ENCODE measurements at places on chromosomes 2 and 18.

DNA sequence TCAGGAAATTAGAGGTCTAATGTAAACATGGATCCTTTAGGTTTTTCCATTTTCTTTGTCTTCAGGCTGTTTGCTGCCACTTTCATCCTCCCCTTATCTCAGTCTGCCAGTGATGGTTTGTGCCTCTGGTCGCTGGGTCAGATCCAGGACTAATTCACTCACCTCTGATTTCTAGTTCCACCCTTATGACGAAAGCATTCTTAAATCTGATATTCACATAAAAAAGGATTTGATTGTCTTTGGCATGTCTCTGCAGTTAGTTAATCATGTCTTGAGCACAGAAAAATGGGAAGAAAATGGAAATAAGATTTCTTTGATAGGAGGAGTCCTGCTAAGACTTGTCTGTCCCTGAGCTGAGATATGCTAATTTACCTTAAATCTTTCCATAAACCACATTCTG lies 4.6 kb downstream of the IL1RL1 start:
- DNase-seq = no peak

GRCh38 chr18:44065206-44065605 lies 615.5 kb upstream of the SETBP1 start:
- no peak for DNase-seq

DNA sequence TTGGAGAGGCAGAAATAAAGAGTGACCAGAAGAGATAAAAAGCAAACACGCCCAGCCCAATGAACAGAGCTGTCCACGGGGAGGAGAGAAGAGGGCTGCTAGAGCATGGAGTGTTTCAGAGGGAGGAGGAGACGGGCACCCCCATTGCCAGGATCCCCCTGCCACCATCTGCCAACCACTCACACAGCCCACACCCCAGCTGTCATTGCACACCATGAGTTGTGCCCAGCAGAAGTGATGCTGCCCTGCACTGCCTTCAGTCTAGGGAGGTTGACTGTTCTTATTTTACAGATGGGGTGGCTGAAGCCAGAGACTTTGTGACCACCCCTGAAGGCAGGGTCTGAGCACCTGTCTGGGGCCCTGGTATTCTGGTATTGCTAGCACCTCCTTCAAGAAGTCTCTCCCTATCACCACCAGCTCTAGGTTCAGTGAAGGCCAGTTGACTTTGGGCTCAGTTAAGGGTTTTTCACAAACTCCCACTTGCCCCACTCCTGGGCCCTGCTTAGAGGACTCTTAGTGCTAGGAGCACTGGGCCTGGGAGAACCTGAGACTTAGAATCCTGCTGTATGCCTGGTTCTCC lies 2.4 kb downstream of the FABP1 start:
- DNase-seq = no peak

GRCh38 chr2:177886824-177887223 lies 185.8 kb downstream of the PDE11A start:
- DNase-seq = no peak

DNA sequence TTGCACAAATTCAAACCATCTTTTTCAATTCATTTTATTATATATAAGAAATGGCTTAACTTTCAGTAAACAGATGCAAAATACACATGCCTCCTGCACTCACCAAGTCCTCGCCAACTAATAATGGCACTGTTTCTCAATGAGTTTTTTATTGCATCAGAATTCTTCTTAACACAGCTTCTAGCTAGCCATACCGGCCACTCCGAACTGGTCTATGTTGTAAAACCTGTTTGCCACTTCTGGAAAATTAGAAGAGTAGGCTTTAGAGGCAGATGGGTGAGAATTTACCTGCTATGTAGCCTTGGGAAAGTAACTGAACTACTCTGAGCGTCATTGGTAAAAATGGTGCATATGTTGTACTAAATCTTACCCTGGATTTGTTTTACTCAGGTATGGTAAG lies 100.6 kb upstream of the LHCGR start:
- DNase-seq = no peak

DNA sequence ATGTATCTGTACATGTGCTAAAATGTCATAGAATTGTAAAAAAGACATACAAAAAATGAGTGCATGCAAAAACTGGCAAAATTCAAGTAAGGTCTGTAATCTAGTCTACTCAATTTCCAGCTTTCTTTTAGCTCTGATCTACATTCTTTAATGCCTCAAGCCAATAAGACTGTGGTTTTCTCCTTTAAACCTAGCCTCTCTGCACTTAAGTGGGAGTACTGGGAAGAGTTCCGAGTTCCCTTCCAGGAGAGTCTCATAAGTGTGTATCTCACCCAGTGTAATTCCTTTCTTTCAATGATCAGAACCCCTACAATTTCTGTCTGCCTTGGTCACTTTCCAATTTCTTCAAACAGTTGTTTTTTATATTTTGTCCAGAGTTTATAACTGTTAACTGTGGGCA lies 150.1 kb downstream of the PTRHD1 start:
- no peak for DNase-seq

DNA sequence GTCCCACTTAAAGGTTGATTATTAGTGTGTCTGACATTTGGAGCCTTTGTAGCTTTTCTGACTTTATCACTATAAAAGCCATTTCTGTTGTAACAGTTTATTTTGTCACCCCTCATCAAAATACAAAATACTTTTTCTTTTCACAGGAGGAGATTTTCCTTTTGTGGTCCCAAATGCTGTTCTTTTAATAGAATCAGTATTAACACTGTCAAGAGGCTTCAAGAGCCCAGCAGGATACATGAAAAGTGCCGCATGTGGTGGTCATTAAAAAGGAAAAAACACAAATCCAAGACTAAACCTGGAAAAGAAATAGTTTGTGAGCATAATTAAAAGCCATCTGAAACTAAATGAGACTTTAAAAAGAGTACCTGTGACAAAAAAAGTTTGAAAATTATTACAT lies 515.7 kb downstream of the DCDC2C start:
- DNase-seq = no peak

DNA sequence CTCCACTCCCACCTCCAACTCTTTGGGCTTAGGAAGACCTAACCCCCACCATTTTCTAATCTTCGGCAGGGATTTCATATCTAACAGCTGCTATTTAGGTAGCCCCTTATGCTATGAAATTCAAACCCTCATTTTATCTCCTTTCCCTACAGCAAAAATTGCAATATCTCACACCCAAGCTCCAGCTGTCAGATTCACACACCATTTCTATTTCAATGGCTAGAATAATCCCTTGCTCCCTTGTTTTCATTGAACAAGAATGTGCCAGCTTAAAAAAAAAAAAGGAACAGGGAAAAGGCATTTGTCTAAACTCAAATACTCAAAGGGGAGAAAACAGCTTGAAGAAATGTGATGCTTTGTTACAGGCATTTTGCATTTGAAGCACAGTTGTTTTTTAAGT lies 850.6 kb upstream of the ACVR2A start:
- no peak for DNase-seq

GRCh38 chr2:231545105-231545902 lies 15.1 kb upstream of the NMUR1 start:
- DNase-seq = peak; percentile 7

- no peak for DNase-seq
Observed at GRCh38 chr2:112942654-112943002, 31.7 kb downstream of the IL37 start.

- no peak for DNase-seq
Observed at GRCh38 chr18:47283476-47283875, 32.0 kb upstream of the SKOR2 start.

- no peak for DNase-seq
Observed at GRCh38 chr18:60962625-60963024, 370.6 kb upstream of the CDH20 start.

DNA sequence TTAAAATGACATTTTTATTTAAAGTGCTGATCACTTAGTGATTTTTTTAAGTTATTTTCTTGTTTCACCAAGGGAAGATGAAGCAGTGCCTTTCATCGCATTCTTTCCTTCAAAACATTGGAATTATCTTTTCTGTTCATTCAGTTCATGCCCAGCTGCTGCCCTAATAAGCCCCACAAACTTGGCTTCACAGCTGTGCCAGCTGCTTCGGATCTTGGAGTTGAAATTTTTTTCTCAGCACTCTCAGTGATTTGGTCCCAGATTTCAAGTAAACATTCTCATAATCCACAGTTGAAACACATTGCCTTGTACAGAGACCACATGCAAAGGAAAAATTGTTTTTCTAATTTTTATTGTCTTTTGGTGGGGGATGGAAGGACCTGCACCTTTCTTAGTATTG lies 353.3 kb upstream of the LRP1B start:
- DNase-seq = no peak

DNA sequence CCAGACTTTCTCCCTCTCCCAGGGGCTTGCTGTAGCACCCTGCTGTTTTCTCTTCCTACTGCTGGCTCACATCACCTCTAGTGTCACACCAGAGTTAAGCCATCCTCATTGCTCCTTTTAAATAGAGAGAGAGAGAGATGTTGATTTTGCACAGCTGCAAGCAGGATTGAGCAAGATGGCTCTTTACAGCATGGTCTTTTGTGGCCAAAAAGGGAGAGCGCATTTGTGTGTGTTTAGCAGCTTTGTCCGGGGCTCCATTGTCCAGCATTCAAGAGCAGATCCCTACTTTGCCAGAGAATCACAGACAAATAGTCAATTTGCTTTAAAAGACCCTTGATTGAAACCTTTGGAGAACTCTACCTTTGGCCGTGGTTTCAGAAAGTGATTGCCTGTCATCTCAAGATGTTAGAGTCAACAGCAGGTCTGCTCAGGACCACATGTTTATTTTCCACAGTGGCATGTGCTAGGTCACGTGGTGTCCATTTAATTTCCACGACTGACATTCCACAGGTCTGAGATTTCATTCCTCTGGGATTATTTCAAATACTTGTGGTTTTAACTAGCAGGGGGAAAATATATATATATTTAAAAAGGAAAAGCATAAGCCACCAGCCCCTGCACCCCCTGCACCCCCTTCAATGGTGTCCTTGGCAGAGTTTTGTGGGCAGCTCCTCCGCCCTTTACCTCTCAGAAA lies 359.9 kb upstream of the SLC14A2 start:
- no peak for DNase-seq

- DNase-seq = no peak
Observed at GRCh38 chr18:919078-919477, 14.4 kb downstream of the ADCYAP1 start.

GRCh38 chr2:82814146-82814545 lies 1644.9 kb downstream of the SUCLG1 start:
- DNase-seq = no peak

- no peak for DNase-seq
Observed at GRCh38 chr2:16660556-16660955, 5.1 kb downstream of the CYRIA start.

- peak; percentile 38 for DNase-seq
Observed at GRCh38 chr2:128305555-128306080, 13.1 kb downstream of the HS6ST1 start.

GRCh38 chr2:152432765-152433164 lies 97.8 kb downstream of the FMNL2 start:
- DNase-seq = no peak

DNA sequence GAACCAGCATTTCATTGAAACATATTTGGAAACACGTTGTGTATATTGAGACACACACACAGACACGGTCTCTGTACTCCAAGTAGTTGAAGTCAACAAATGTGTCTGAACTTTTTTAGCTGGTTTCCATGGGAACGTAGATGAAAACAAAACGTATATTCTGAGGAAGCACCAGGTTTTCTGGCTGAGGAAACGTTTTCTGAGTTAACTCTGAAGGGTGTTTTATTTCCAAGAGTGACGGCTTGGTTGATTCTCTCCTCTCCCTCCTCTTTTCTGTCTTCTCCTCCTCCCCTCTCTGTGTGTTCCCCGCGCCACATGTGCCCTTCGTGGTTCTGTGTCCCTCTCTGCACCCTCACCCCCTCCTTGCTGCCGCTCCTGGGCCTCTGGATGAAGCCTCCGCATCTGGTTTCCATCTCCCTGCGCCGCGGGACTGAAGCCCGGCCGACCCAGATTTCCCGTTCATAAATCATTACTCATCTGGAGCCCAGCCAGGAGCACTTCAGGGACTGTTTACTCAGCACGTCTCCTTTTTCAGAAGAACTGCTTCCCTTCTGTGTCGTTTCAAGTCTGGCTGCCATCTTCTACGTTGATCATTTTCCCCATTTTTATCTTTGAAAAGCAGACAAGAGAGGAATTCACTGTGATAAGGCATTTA lies 122.7 kb downstream of the COL6A3 start:
- no peak for DNase-seq

DNA sequence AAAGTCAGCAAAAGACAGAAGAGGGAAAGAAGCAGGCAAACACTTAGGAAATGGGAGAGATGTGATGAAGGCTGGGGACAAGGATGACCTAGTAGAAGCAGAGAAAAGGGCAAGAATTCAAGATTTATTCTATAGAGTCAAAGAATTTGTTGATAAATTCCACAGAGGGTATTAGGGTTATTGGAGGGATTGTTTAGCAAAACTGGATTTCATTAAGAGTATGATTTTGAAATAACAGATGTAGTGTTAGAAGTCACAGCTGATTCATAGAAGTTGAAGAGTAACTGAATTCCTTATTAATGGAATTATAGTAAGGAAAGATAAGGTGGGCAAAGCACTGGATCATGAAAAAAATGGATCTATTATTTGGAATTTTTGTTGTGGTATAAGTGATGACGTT lies 48.6 kb downstream of the CEP192 start:
- no peak for DNase-seq

DNA sequence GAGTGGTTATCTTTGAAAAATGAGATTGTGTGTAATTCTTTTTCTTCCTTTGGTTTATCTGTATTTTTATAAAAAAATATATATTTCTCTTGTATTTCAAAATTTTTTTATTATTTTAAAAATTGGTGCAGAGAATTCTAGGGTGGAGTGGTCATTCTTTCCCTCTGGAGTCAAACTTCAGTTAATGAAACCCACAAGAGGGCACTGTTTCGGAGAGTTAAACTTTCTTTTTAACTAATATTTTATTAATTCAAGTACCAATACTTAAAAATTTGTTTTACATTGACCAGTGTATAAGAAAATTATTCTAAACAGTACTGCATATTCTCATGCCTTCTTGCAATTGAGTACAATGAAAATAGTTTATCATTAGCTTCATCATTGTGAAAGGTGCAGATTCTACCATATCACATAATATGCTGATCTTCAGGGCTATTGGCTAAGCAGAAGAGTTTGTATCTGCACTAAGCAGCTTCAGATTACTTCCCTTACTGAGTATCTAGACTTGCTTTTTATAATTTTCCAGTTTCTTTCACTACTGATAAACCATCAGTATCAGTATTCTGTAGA lies 50.1 kb downstream of the HS1BP3 start:
- DNase-seq = no peak

DNA sequence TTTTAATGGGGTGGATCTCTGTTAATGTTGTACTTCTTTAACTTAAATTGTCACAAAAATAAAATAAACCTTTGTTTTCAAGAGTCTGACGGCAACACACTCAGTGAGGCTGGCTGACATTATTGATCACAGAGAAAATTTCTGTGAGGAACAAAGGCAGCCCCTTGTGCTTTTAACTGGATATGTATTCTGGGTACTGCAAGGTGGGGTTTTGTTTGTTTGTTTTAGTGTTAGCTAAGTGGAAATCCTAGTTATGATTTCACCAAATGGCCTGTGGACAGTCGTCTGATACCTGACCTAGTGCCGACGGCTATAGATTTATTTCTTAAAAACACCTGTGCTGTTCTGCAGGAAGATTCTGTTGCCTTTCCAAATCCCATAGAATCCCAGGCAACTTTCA lies 1329.5 kb upstream of the ZEB2 start:
- DNase-seq = no peak

- no peak for DNase-seq
Observed at GRCh38 chr2:24592441-24593100, 101.5 kb downstream of the NCOA1 start.
